ENCODE measurements at places on chromosomes 7 and 10.

DNA sequence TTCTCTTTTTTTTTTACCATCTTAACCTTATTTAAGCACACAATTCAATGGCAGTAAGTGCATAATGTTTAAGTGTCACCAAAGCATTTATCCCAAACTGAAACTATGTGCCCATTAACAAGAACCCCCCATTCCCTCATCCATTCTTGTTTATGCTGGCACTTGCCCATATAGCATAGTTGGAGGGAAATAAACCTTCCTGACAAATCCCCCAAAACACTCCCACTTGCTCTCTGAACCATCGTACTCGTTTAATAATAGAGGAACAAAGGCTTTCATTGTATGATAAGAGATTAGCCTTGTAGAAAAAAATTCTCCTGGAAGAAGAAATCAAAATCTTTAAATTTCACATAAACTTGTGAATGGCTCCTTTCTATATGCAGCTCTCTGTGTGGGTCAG lies 26.4 kb upstream of the KCNMA1 start:
- no peak for DNase-seq

DNA sequence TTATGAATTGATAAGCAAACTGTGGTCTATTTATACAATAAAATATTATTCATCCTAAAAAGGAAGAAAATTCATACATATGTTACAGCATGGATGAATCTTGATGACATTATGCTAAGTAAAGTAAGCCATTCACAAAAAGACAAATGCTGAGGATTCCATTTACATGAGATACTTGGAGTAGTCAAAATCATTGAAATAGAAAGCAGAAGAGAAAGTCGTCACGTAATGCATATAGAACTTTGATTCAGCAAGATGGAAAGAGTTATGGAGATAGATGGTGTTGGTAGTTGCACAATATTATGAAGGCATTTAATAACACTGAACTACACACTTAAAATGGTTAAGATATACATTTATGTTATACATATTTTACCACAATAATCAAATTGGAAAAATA lies 309.7 kb upstream of the KLF6 start:
- no peak for DNase-seq

GRCh38 chr7:38558761-38559345 lies 72.3 kb downstream of the AMPH start:
- DNase-seq = no peak

DNA sequence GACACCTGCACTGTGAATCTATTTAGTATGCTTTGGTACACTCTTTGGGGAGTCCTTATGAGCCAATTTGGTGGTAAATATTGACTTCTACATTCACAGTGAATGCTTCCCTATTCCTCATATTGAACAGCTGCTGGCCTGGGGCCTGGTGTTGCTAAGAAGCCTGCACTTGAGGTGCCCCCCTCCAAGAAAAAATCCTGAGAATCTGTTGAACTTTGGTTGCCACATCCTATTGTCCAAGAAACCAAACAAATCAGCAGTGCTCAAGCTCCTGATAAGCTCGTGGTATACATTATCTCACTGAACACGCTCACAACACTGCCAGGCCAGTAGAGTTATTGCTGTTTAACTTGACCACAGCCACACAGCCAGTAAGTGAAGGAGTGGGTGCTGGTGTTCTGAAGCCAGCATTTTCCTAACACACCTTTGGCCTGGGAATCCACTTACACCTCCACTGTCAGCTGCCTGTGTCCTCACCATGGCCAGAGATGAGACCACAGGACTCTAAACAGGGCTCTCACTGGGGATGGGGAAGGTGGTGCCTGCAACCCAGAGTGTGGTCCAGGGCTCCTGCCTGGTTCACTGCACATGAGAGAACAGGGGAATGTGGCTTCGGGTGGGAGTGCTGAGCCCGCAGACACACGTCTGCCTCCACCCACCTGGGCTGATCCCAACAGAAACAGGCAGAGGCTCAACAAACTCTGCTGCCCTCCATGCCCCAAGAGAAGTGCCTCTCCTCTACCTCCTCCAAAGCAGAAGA lies 6.7 kb downstream of the DDC start:
- DNase-seq = no peak

- no peak for DNase-seq
Observed at GRCh38 chr10:30459283-30459682, 25.3 kb downstream of the MAP3K8 start.

DNA sequence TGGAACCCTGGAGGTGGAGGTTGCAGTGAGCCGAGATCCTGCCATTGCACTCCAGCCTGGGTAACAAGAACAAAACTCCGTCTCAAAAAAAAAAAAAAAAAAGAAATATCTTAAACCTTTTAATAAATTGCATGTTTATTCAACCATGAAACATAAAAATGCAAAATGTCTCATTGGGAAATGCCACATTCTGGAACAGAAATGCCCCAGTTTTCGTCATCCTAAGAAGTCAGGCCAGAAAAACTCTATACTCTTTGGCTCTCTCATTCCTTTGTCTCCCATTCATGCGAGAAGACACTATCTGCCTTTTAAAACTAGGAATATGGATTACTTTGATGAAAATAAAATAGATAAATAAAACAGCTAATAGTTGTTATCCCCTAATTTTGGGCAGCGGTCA lies 21.5 kb upstream of the ABLIM1 start:
- DNase-seq = no peak

DNA sequence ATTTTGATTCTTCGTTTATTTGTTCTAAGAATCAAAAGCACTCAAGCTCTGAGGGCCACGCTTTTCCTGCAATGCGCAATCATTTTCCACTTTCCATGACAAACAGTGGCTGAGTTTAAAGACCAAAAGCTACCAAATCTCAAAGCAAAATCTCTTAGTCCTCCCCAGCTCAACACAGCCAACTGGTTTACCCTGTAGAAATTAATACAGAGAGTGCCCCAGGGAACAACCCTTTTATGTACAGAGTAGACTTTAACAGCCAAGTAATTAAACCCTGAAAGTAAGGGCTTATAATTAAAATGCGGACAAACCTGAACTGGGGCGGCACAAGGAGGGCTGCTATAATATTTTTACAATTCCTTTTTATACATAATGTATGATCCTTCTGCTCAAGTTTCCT lies 53.2 kb downstream of the FAM53B start:
- no peak for DNase-seq

DNA sequence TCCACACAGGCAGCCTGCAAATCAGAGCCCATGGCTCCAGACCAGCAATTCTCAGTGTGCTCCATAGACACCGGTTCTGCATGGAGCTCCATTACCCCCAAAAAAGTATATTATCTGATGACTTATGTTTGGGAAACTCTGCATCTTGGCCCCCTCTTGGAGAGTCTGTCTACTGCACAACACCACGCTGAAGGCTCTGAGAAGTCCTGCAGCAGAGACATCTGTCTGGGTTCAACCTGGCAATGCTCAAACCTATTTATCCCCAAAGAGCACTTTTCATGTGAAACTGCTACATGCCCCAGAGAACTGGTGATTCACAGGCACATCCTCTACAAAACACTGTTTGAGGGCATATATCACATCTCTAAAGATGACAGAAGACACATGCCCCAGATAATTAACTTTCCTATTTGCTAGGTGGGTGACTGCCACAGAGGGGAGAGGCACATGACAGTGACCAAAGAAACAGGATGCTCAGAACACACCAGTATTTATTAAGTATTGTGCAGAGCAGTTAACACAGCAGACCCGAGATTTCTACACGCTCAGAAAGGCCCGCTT lies 83.8 kb downstream of the DLG5 start:
- DNase-seq = no peak

GRCh38 chr7:16874066-16874465 lies 7.7 kb downstream of the AGR3 start:
- DNase-seq = no peak

GRCh38 chr10:97025613-97026242 lies 160.0 kb downstream of the SLIT1 start:
- DNase-seq = no peak
